ENCODE measurements at places on chromosomes 4 and X.
A peak's percentile ranks its signal among the peaks of the same experiment; 100 is the strongest.

DNA sequence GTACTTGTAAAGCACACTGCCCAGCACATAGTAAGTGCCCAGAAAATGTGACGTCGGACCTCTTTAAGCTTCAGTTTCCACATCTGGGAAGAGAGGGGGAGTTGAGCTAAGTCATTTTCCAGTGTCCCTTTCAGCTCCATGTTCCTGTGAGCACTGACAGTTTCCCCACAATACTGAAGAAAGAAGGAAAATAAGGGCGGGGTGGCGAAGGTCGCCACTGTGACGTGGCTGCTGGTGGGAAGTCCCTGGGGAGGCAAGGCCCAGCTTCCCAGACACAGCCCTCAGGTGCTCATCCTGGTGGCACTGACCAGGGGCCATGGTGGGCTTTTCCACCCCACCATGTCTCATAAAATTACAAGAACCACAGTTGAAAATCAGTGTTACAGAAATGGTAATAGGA, 121.8 kb downstream of the PTTG2 start:
- DNase-seq = no peak

DNA sequence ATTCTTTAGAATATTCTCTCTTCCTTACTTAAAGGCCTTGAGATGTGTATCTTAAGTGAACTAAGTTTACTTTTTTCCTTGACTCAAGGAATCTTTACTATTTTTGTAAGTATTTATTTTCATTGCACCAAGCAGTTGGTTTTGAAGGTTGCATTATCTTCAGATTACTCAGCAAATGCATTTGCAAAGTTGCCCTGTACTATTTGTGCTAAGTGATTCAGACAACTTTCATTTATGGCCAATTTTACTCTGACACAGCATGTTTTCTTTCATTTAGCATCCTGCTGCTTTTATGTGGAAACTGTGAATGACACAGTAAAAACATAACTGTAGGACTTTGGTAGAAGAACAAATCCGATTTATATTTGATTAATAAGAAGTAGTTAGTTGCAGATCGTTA, 191.0 kb downstream of the CCSER1 start:
- DNase-seq = peak; percentile 1

GRCh38 chrX:31384471-31384870, 312.6 kb upstream of the FTHL17 start:
- no peak for DNase-seq

DNA sequence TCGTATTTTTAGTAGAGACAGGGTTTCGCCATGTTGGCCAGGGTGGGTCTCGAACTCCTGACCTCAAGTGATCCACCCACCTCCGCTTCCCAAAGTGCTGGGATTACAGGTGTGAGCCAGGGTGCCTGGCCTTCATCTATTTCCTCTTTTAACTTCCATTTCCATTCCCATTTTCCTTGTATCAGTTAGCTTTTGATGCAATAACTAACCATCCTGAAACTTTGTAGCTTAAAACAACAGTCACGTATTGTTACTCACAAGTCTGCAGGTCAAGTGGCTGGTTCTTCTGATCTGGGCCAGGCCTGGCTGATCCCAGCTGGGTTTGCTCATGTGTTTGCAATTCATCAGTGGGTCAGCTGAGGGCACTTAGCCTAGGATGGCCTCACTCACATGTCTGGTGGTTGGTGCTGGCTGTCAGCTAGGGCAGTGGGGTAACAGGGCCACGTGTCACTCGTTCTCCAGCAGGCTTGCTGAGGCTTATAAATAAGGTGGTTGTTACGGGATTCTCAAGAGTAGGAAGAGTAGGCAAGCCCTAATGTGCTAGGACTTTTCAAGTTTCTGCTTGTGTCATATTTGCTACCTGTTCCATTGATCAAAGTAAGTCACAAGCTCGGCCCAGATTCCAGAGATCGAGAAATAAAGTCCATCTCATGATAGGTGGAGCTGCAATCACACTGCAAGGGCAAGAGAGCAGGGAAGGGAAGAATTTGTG, 88.2 kb downstream of the SOWAHB start:
- no peak for DNase-seq

GRCh38 chr4:931194-931959, 739 bp downstream of the GAK start:
- no peak for DNase-seq

DNA sequence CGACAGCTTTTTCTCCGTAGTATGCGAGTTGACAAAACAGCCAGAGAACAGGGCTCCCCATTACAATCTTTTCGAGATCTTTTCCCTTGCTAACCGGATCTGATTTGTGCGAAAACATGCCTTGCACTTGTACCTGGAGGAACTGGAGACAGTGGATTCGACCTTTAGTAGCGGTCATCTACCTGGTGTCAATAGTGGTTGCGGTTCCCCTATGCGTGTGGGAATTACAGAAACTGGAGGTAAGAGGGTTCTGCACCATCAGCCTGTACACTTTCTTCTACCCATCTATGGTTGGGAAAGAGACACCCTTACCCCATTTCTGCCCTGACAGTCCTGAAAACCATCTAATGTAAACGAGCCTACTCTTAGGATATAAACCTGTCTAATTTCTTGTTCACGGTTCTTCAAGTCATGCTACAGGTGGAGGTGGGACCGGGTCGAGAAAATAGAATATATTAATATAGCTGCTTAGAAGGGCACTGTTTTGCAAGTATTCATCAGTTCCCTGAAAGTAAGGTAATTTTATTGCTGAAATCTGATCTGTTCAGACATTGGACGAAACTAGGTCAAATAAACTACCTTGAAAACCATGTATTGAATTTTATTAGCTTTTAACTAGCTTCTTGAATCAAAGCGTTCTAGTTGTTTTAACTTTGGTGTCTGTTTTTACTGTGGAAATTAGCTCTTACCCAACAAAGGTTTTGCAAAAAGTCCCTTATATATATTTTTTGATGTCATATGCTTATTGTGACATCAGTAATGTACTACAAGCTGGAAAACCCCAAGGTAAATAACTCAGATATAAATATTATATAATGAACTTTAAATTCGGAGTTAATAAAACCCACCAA, 869 bp downstream of the TMEM184C start:
- DNase-seq = no peak

- DNase-seq = no peak
Measured at GRCh38 chrX:45840411-45840950, 639.8 kb upstream of the DIPK2B start.
